ENCODE measurements at places on chromosomes 12 and 14.

GRCh38 chr14:48274826-48275225 is 599.4 kb upstream of the MDGA2 start:
- no peak for DNase-seq

DNA sequence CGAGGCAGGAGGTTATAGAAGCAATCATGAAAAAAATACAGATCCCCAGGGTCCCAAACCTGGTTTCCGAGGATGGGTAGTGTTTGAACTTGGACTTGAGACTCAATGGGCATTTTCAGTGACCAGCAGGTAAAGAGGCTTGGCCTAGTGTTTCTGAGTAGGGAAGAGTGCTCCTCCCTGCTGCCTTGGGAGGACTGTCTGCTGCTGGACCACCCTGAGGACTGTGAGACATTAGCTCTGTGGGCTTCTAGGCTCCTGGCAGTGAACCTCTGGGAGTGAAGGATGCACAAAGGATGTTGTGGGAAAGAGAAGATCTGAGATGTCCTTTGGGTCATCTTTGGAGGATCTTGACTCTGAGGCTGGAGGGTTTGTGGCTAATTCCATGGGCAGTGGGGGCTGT is 30.5 kb downstream of the ANKRD9 start:
- no peak for DNase-seq

DNA sequence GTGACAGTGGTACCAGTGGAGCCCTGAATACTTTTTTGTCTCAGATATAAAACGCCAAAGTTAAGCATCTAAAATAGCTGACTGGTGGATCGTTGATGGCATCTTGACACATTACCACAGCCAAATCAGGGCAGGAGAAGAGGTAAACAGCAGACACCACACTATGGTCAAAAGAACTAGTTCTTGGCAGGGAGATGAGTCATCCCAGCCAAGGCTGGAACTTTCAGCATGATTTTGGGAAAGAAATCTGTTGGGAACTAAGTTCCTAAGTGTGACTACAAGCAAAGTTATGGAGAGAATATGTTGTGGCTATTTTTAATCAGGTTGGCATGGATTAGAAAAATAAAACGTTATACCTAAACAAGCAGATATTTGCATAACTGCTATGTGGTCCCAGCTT is 36.9 kb downstream of the LGR5 start:
- no peak for DNase-seq

- DNase-seq: peak; percentile 73
Measured at GRCh38 chr12:89708565-89709156, at the start of gene ATP2B1. Gene ATP2B1 (minus strand): TSS chr12:89708838. CDS start chr12:89655886, 52,952 bp downstream.

DNA sequence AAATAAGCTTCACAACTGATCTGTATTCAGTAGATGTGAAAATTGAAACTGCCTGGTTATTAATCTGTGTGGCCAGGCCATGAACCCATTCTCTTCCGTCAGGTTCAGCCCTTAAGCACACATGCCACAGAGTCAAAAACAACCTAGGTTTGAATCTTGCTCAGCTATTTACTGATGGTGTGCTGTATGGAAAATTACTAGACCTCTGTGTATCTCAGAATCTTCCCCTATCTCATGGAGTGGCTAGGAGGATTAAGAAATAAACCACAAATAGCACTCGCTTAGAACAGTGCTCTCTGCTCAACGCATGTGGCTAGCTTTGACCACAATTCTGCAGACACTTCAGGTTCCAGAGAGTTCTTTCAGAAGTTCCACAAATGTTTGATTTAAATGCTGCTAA is 240.7 kb upstream of the PLEKHG7 start:
- no peak for DNase-seq

- DNase-seq: no peak
Measured at GRCh38 chr12:132554845-132555630, 55.3 kb downstream of the LRCOL1 start.

DNA sequence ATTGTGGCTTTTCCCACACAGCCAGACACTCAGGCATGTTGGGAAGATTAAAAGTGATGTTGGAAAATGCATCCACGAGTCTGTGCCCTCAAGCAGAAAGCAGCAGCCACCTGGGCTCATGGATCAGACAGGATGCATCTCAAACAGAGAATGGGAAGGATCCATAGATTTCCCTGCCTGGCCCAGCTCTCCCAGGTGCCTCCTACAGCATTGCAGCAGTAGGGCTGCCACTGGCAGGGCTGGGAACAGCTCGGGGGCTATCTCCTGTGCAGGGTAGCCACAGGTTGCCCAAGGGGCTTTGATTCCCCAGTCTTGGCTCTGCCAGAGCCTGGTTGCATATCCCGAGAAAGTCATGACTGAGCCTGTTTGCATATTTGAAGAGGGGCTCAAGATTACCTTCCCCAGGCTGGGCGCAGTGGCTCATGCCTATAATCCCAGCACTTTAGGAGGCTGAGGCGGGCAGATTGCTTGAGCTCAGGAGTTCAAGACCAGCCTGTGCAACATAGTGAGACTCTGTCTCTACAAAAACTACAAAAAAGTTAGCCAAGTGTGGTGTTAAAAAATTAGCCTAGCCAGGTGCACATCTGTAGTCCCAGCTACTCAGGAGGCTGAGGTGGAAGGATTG is 19.5 kb downstream of the C14orf132 start:
- no peak for DNase-seq

DNA sequence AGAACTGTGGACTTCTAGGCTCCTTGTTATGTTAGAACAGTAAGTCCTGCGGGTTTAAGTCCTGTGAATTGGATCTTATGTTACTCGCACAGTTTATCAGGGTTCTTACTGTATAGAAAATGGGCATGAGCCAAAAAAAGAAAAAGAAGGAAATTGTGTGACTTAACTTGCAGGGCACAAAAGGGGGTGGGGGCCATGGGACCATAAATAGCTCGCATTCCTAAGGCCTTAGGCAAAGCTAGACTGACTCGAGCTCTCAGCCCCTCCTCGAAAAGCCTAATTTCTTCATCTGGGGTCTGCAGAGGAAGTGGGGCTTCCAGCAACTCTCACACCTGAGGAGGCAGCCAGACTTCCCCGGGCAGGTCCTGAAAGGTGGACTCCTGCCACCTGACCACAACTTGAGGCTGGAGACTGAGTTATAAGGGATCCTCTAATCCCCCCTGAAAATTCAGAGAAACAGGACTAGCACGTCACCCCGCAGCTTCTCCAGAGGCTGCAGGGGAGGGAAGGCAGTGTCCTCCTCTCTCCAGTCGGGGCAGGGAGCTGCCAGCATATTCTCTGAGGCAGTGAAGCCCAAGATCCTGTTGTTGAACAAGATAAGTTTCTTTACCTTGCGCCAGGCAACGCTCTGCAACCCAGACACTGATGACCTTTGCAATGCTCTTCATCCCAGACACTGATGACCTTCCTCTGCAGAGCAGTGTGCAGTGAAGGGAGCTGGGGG is 280.5 kb downstream of the PCNX1 start:
- no peak for DNase-seq

- DNase-seq: no peak
Measured at GRCh38 chr14:91493169-91493568, 16.9 kb downstream of the PPP4R3A start.

DNA sequence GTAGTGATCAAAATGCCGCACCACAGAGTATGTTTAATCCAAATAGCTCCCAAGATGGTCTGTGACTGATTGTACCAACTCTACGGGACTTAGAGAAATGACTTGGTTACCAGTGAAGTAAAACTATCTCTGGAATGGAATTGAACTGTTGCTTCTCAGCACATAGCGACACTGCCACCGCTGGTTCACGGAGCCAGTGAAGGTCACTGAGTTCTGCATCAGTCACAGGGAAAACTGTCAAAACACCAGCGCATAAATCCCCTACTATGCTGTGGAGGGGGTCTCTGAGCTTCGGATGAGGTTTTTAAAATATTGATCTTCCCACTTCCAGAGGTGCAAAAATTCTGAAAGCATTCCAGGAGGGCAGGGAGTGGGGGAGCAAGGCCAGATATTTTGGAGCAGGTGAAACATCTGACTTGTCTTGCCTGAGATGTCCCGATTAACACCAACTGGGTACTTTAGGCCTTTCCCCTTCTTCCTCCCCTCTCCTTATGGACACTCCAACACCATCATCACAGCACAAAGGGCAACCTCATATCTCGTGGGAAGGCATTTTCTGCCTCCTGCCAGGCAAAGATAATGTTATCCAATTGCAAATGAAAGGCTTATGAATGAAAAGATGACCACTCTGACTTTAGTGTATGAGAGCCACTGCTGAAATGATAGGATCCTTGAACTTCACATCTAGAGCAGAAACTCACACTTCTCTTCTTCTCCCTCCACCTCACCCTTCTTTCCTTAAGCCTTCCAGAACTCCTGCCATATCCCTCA is 2.0 kb upstream of the PLXNC1 start:
- DNase-seq: no peak

GRCh38 chr14:67943947-67944346 is 124.4 kb downstream of the RAD51B start:
- peak; percentile 21 for DNase-seq

DNA sequence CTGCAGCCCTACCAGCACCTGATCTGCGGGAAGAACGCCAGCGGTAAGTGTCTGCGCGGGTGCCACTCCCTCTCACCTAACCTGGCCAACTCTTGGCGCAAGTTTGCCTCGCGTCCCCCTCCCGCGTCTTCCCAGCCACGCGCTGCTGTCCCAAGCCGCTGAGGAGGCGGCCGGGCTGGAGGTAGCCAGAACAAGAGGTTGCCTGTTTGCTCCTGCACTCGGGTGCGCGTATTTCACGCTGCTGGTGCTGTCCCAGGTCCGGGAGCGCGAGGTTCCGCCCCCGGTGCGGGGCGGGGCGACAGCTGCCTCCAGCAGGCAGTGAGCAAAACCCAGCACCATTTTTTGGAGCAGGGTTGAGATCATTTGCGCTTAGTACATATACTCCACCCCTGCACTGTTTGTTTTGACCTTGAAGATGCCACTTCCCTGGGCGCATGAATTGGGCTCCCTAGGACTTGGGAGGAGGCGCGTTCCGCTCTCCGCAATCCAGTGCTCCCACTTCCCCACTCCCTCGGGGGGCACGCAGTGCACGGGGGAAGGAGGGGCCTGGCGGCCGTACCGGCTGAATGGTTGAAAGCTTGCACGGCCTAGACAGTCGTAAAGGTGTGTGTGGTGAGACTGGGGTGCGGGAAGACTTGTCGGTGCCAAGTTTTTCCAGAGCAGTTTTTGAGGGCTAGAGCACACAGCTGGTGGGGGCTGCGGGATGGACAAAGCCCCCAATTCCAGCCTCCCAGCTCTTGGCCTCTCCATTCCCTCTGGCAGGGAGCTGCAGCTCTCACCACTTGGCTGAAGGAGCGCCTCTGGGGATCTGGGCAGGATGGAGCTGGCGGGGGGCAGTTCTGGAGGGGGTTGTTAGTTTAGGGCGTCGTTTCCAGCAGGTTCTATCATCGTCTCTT is 226.9 kb upstream of the CRY1 start:
- DNase-seq: peak; percentile 77

DNA sequence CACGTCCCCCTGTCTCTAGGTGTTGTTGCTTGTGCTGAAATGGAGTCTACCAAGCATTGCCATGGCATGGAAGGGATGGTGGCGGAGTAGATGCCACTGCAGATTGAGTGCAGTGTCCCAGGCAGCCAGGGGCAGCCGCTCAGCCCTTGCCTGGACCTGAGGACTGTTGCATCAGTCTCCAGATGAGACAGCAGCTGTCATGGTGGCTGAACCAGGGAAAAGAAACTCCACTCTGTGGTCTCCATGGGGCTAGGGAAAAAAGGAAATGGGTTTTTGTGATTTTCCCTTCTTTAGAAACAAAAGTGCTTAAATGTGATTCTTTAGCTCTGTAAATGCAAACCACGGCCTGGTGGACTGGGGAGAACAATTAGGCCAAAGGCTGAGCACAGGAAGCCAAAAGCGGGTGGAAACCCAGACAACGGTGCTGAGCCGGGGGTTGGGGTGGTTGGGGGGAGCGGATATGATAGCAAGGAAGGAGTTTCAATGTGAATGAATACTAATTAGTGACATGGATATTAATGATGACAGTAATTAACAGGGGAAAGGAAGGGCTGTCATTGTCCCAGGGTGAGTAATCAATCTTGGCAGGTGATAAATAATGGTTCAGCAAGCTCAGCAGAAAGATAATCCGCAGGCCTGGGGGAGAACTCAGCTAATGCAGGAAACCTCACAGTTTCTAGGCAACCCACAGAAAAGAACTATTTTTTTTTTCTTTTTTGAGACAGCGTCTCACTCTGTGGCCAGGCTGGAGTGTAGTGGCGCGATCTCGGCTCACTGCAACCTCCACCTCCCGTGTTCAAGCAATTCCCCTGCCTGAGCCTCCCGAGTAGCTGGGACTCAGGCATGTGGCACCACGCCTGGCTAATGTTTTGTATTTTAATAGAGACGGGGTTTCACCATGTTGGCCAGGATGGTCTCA is 442.6 kb downstream of the DPF3 start:
- peak; percentile 22 for DNase-seq

DNA sequence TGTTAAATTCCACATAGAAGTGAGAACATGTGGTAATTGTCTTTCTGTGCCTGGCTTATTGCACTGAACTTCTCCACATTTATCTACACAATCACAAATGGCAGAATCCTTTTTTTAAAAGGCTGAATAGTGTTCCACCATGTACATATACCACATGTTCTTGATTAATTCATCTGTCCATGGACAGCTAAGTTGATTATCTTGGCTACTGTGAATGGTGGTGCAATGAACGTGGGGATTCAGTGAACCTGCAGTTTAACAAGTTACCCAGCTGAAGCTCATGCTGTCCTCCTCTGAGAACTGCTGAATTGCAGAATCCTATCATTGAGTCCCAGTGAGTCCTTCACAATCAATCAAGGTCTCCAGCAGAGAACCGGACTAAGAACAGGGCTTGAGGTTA is 74.9 kb downstream of the TBK1 start:
- no peak for DNase-seq

- no peak for DNase-seq
Measured at GRCh38 chr12:4564818-4565217, 2.8 kb downstream of the DYRK4 start.

DNA sequence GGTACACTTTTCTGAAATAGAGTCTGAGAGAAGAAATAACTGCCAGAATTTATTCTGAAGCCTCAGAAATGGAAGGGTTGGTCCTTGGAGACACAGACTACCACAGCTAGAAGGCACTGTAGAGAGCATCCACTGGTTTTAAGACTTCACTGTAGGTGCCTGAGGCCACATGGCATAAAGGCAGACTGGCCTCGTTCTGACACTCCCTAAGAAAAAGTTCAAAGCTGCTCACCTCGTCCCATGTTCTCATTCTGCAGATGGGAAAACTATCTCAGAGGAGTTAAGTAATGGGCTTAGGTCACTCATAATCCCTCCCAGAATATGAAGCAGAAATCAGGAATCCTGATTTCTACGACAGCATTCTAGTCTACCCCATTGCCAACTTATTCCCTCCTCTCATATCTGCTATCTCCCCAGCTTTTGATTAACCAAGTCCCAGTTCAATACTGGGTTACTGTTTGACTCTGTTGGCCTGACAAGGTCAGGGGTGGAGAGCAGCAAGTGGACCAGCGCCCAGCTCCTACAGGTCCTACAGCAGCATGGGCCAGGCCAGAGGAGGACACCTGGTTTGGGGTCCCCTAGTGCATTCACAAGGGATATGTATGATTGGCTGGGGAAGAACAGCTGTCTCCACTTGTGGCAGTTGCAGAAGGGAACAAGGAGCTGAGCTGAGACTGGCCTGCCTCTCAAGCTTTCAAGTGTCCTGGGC is 3.7 kb downstream of the ITGA5 start:
- no peak for DNase-seq

- DNase-seq: no peak
Measured at GRCh38 chr12:6858799-6859198, 6.8 kb downstream of the USP5 start.

Measured in activated T-cell treated with anti-CD3 and anti-CD28 coated beads, Interleukin-2, amount 50 U/mL, for 4 hours (primary cell).